Stimulated activated CD4-positive, alpha-beta T cell treated with anti-CD3 and anti-CD28 coated beads, Interleukin-1b, Interleukin-23, amount 100 ng/mL, for 1 hour (primary cell): ENCODE measurements at places on chromosomes 12 and 14.
A peak's percentile ranks its signal among the peaks of the same experiment; 100 is the strongest.

DNA sequence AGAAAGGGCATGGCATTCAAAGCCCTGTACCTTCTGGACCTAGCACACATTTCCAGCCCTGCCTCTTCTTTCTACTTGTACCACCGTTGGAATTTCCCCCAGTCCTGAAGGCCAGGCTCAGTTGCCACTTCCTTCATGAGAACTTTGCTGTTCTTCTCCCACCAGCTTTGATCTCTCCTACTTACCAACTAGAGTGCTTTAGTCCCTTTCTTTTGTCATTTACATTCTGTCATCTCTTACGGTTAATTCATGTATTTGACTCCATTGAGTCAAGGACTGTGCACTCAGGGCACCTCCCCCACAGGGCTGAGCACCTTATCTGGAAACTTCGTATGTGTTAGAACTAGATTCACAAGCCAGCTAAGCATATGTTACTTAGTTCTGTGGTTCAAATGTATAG is 26.3 kb downstream of the BICDL1 start:
- DNase-seq, result no peak

- no peak for DNase-seq
These were observed 162.5 kb upstream of the NOS1 start for GRCh38 chr12:117523971-117524370.

GRCh38 chr12:12171991-12172511 is 94.8 kb downstream of the LRP6 start:
- no peak for DNase-seq

GRCh38 chr12:6072302-6072752 is 52.1 kb downstream of the VWF start:
- DNase-seq, result no peak

DNA sequence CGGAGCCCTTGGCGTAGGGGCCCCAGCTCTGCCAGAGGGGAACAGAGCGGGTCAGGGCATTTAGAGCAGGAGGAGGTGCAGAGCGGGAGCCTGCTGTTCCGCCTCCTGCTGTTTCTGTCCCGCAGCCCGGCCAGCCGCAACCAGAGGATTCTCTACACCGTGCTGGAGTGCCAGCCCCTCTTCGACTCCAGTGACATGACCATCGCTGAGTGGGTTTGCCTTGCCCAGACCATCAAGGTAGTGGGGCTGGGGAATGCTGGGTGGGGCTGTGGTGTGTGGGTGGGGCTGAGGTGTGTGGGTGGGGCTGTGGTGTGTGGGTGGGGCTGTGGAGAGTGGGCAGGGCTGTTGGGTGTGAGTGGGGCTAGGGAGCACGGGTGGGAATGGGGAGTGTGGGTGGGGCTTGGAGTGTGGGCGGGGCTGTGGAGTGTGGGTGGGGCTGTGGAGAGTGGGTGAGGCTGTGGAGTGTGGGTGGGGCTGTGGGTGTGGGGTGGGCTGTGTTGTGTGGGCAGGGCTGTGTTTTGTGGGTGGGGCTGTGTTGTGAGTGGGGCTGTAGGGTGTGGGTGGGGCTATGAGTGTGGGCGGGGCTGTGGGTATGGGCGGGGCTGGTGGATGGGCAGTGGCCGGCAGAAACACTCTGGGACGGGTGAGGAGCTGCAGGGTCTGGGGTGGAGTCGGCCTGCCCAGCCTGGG is 8.0 kb downstream of the ASPG start:
- DNase-seq, result no peak

GRCh38 chr12:120903412-120904196 is 554 bp downstream of the SPPL3 start:
- peak; percentile 23 for DNase-seq

GRCh38 chr12:132646850-132647249 is 28.3 kb downstream of the P2RX2 start:
- DNase-seq, result no peak

DNA sequence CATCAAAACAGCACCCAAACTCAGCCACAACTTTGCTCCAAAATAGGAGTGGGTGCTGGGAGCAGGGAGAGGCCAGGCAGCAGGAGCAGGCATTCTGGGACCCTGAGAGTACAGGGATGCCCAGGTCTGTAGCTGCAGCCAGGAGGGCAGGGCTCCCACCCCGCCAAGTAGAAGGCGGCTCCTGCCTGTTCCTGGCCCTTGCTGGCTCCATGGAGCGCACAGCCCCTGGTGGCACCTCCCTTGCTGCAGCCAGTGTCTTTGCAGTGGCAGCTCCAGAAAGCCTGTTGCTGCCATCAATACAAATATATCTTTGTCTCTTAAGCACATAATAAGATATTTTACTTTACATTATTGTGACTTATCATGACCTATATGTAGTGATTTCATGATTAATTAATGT is 1096.5 kb downstream of the FSCB start:
- no peak for DNase-seq
